ENCODE measurements at places on chromosomes 6 and 20. TPM values are rescaled to one million over a fixed set of nuclear protein-coding genes. Genes with fewer than 3 reads are reported as not detected.

- no peak for DNase-seq
Measured at GRCh38 chr6:128507337-128508310, 12.8 kb downstream of the PTPRK start.

DNA sequence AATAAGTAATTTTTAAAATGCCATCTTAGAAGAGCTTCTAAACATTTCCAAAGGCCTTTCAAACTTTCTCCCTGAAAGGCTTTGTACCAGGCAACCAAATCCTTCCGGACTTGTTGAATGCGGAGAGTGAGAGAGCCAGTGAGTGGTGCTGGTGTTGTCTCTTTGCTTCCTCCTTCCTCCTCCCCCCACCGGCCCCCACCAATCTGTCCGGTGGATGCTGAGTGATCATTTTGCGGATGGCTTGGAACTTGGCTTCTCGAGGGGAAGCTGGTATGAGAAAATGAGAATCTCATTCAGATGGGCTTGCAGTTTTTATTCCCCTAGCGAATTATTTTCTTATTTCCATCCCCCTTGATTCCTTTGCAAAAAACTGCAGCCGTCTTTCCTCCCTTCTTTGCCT lies 97.3 kb downstream of the ANKRD60 start:
- no peak for DNase-seq

- no peak for DNase-seq
Measured at GRCh38 chr20:18360635-18361034, 72.3 kb downstream of the ZNF133 start.

- peak; percentile 55 for DNase-seq
Measured at GRCh38 chr6:155223646-155224451, 40.0 kb upstream of the CLDN20 start.

DNA sequence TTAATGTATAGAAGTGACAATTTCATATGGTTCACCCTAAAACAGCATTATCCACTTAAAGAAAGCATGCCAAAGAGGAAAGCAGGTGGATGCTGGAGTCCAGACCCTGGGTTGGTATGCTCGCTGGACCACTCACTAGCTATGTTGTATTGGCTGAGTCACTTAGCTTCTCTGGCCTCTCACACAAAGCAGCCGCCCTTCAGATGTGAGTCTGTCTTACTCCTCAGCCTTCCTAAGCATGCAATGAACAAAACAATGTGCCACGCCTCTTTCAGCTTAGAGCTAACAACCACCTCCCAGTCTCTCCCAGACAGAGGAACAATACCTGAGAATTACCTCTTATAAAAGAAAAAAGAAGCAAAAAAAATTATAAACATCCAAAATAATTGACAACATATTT lies 29.4 kb downstream of the SIM1 start:
- DNase-seq, result no peak

The WFDC10B gene
- polyA plus RNA-seq, result not detected

The SEMG2 gene
- not detected for polyA plus RNA-seq
